ENCODE measurements at places on chromosomes 7 and 10.
A peak's percentile ranks its signal among the peaks of the same experiment; 100 is the strongest.

DNA sequence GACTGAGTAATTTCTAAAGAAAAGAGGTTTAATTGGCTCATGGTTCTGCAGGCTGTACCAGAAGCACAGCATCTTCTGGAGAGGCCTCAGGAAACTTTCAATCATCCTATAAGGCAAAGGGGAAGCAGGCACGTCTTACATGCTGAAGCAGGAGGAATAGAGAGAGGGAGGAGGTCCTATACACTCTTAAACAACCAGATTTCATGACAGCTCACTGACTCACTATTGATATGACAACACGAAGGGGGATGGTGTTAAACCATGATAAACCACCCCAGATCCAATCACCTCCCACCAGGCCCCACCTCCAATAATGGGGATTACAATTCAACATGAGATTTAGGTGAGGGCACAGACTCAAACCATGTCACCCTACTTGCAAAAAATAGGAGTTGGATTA lies 201.5 kb downstream of the CDK14 start:
- no peak for DNase-seq

- DNase-seq = no peak
Measured at GRCh38 chr7:264541-265191, 25.3 kb upstream of the FOXL3 start.

DNA sequence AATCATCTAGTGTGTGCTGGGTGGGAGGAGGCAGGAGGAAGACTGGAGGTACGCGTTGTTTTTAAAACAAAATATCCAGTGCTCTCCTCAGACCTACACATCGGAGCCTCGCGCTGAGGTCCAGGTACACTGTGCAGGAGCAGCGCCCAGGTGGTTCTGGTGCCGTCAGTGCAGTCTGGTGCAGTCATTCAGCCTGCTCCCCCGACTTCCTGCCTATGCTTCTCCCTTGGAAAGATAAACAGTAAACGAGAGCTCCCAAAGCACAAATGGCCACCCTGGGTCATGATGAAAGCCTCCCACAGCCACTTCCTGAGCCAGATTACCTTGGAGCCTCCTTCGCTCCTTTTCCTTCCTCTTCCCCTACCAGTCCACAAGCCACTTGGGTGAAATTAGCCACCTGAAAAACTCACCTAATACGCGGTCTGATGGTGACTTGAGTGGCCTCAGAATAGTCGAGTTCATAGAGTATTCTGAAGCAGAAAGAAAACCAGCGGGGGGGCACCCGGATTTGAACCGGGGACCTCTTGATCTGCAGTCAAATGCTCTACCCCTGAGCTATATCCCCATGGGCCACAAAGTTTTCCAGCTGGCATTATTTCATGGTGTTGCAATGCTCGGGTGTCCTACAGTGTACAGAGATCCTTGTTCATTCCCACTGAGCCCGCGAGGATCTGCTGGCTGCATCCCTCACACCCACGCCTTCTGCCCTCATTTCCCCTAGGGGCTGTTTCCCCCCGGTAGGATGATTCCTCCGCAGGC lies 82.5 kb downstream of the ZNF467 start:
- no peak for DNase-seq

DNA sequence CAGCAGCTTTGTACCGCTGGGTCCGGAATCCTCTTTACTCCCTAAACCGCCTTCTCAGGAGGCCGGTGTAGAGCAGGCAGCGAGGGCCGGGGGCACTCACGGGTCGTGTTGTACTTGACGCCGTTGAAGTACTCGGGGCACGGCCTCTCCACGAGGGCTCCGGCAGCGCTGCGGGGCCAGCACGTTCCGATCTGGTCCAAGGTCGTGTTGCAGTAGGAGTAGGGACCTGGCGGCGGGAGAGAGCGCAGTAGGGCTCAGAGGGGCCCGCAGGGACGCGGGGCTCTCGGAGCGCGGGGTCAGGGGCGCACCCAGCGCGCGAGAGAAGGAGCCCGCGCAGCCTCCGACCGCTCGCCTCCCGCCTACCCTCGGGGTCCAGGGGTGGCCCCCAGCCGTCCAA lies 443 bp downstream of the CRHR2 start:
- DNase-seq = no peak

DNA sequence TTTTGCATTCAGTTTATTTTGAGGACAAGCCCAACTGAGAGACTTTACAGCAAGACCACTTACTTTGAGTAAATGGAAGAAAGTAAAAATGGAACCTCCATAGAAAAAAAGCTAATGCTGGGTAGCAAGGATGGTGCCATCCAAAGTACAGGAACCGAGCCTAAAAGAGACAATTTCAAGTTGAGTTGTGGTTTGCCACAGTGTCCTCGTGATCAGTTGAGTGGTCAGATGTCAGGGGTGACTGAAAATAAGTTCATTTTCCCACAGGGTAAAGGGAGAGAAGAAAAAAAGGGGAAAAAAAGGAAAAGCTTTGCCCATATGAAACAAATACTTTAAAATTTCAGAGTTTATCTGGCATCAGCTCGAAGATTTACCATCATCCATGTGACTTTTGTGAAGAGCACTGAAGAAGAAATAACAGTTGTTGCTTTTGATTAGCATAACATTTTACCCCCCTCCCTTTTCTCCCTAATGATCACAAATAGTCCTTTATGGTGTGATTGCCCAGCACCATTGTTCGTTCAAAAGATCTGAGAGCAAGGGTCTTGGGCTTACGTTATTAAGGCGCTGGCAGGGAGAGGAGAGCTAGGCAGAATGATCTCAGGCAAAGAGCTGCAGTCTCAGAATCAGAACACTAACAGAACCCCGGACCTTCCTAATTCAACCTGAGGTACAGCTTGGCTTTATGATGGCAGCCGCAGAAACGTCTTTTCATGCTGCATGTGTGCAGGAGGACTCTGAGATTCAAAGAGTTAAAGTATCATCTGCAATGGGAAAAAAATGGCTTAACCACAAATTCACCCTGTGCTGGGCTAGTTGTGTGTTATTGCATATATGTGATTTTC lies 338.1 kb downstream of the RNLS start:
- DNase-seq = no peak

DNA sequence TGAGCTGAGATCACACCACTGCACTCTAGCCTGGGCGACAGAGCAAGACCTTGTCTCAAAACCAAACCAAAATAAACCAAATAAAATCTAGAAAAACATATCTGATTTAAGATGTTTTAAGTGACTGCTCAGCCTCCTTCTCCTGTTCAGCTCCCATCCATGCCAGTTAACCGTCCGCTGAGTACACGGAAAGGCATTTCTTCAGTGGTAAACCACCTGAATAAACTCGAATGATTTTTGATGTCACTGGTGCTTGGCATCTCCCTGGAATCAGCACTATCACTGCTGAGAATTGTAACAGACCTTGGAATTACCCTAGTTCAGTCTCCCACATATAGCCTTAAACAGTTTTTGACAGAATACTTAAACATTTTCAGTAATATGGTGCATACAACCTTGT lies 24.1 kb upstream of the NRCAM start:
- no peak for DNase-seq

- no peak for DNase-seq
Measured at GRCh38 chr7:23514755-23515154, 17.0 kb downstream of the TRA2A start.

- no peak for DNase-seq
Measured at GRCh38 chr10:85851325-85851724, 515.3 kb downstream of the GRID1 start.

DNA sequence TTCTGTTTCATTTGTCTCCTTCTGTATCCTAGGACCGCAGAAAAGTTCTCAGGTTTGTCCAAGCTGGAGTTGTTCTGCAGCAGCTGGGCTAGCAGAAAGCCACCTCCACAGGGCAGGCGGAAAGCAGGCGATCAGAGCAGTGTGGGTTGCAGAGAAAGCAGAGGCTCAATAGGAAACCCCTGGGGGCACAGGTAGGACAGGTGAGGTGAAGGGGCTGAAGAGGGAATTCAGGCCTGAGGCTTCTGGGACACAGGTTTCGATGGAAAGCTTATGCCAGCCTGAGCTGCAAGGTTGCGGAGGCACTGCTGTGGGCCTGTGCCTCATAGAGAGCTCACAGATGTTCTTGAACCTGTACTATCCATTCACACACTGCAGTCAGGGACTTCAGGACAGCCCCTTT lies 194.9 kb upstream of the TPK1 start:
- DNase-seq = no peak

GRCh38 chr7:30472784-30473775 lies 5.5 kb downstream of the NOD1 start:
- no peak for DNase-seq

GRCh38 chr7:40922316-40922670 lies 780.6 kb downstream of the INHBA start:
- DNase-seq = no peak

DNA sequence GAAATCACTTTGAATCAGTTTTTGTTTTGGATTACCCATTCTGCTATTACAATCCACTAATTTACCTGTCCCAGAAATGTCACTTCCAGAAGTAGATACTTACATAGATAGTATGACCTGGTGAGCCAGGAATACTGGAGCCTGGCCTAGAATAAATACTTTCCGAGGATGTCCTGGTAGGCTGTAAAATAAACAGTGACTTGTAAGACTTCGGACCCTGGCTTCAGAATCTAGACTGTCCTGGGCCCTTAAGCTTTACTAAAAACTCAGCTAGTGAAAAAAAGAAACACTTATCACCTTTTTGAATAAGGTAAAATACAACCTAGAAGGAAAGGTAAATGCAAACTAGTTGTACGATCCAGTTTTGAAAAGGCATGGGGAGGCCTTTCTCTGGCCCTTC lies 69.5 kb upstream of the AFAP1L2 start:
- no peak for DNase-seq

DNA sequence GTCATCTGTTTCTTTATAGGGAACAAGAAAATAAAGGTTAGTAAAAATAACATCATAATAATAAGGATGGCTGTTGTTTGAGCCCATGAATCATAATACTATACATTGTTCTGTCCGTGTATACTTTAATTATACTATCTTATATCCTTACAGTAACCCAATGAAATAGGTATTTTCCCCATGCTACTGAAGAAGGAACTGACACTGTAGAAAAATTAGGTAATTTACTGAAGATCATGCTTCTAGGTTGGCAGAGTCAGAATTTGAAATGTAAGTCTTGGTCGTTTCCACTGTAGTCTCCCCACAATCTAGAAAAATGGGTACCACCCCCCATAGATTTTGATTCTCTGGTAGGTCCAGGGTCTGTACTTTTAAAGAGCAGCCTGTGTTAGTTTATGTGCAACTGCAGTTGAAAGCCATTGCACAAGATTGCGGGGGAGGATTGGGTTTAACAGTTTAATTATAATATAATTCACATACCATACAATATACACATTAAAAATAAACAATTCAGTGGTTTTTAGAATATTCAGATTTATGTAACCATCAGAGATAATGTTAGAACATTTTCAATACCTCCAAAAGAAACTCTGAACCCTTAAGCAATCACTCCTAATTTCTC lies 47.7 kb downstream of the SHOC2 start:
- DNase-seq = no peak

- no peak for DNase-seq
Measured at GRCh38 chr10:17244700-17245365, 16.8 kb downstream of the VIM start.

GRCh38 chr7:68785036-68785435 lies 813.2 kb upstream of the AUTS2 start:
- DNase-seq = no peak

- peak; percentile 58 for DNase-seq
Measured at GRCh38 chr10:61140765-61141392, 196.9 kb upstream of the RHOBTB1 start.

DNA sequence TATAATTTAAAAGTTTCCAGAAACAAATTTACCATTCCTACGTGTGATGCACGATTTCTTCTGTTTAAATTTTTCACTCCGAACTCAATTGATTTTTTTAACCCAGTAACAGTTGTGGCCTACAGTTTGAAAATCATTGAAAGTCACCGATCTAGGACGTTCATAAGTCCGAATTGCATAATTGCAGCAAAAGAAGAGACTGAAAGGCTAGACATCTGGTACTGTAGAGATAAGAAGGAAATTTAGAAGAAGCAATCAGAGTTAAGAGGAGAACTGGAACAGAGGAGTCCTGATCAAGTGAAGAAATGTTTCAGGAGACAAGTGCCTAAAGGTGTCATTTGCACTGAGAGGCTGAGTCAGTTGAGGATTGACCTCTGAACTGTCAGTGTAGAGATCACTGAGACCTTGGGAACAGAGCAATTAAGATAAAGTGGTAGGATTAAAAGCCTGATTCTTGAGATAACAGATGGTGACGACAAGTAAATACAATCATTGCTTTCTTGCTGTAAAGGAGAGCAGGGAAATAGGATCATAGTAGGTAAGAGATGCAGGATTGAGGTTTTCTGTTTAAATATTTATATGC lies 73.5 kb downstream of the ZFAND4 start:
- no peak for DNase-seq
